ENCODE measurements at places on chromosomes 5 and 9.

- DNase-seq, result no peak
Measured at GRCh38 chr5:135376961-135377624, 21.9 kb downstream of the MACROH2A1 start.

GRCh38 chr5:63228154-63228553, 649.5 kb downstream of the LRRC70 start:
- no peak for DNase-seq

DNA sequence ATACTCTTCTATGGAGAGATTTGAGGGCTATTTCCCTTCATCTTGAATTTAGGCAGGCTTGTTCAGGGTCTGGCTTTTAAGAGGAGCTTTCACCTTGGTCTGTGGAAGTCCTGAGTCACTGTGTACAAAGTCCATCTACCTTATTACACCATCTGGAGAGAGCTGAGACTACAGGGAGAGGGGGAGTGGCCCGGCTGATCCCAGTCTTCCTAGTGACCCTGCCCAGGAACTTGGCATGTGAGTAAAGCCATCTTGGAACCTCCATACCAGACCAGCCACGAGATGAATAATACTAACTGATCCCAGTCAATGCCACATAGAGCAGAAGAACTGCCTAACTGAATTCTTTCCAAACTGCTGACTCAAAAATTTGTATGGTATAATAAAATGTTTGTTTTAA, 8.4 kb upstream of the IL6ST start:
- DNase-seq, result no peak

- DNase-seq, result no peak
Measured at GRCh38 chr5:91158011-91158410, 225.1 kb downstream of the ARRDC3 start.

GRCh38 chr5:137217599-137218200, 281.4 kb downstream of the SPOCK1 start:
- DNase-seq, result no peak

GRCh38 chr9:21576331-21577189, 94.4 kb upstream of the IFNE start:
- DNase-seq, result no peak

Data from stimulated activated CD8-positive, alpha-beta memory T cell treated with anti-CD3 and anti-CD28 coated beads, Interleukin-7, amount 100 ng/mL, for 4 hours (primary cell).